Sciatic nerve (tissue), 2 donors: ENCODE measurements at places on chromosomes 4 and X. TPM values are rescaled to one million over a fixed set of nuclear protein-coding genes. Genes with fewer than 3 reads are reported as not detected.

Gene SGCB
- total RNA-seq = 154 TPM

Gene SPATA4
- total RNA-seq = not detected

GRCh38 chr4:109424093-109424841, 9.3 kb upstream of the SEC24B start:
- no peak for DNase-seq

DNA sequence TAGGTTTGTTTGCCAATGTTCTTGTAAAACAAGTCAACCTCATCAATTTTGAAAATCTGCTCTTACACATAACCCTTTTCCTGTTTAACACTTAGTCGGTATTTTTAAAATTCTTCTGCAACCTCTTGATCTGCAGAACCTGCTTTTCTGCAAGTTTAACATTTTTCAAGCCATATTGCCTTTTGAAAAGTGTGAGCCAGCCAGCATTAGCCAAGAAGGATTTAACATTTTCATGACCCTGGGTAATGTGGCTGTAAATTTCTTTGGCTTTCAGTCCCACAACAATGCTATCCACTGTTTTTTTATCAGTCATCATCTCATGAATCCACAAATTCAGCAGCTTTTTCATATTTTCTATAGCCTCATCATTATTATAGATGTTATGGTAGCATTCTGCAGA, 956.5 kb downstream of the FAT4 start:
- no peak for DNase-seq

- DNase-seq = no peak
These were observed 54.4 kb upstream of the CLNK start for GRCh38 chr4:10738826-10739489.

DNA sequence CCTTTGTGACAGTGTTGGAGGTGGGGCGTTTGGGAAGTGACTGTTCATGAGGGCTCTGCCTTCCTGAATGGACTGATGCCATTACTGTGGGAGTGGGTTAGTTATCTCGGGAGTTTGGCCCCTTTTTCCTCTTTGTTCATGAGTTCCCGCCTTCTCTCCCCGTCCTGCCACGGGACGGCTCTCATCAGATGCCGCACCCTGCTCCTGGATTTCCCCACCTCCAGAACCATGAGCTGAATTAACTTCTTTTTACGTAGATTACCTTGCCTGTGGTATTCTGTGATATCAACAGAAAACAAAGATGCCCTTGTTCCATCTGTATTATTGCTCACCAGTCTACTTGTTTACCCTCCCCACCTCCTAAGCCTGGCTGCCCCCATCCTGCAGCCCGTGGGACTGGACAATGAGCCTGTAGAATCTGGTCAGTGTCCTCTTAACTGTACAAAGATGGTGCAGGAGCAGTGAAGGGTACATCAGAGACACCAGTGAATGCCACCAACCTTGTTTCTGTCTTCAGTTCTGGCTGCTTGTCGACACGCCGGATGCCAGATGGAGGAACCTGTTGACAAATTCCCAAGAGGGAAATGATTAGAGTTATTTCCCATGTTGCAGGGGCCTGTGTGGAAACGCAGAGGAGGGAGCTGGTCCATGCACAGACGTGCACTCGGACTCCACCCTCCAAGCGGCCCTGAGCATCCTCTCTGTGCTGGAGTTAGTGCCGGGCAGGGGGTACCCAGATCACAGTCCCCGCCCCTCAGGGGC, 104.7 kb downstream of the ABLIM2 start:
- no peak for DNase-seq
